NCI-H446 treated with DMSO at 0.1 percent for 48 hours (cell line): ENCODE measurements at places on chromosomes 5 and 9.

DNA sequence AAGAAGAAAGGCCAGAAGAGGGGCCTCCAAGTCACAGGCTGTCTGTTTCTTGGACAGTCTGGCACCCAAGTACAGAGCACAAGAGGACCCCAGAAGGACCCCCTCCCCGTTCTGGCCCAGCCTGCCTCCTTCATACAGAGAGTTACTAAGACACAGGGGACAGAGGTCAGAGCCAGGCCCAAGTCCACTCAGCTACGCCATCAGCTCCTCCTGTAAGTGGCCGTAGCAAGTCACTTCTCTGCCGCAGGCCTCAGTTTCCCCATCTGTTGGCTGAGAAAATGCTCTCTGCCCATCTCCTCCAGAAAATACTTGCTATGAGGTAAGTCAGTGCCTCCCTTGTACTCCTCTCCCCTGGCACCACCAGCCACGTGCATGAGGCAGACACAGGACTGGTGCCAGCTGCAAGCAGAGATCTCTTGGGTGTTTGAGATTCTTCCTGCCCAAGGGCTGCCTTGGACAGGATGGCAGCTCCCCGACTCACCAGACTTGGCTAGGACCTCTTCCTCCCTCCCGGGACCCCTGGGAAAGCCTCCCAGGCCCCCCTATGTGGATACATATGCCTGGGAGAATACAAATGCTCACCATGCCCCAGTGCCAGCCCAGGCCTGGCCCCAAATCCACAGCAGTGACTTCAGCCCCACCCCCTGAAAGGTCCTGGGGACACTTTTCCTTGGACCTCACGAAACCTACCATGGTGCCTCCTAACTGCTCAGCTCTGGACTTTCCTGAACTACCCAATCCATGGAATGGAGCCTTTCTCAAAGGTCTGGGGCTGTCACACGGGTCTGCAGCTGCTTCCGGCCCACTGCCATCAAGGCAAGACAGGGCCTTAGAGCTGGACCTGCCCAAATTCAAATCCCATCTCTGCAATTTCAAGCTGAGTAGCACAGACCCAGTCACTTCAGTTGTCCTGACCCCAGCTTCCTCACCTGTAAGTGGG, 5.1 kb downstream of the EEIG1 start:
- DNase-seq, result no peak

GRCh38 chr9:92122061-92122460, 6.8 kb upstream of the SPTLC1 start:
- no peak for DNase-seq

- DNase-seq, result no peak
These were observed 19.1 kb upstream of the SH3RF2 start for GRCh38 chr5:145917288-145917687.

GRCh38 chr5:147918101-147918685, 11.9 kb upstream of the C5orf46 start:
- DNase-seq, result no peak

GRCh38 chr5:134084570-134084969, 29.9 kb upstream of the TCF7 start:
- DNase-seq, result no peak

- no peak for DNase-seq
These were observed 14.7 kb downstream of the MPDZ start for GRCh38 chr9:13264788-13265187.

DNA sequence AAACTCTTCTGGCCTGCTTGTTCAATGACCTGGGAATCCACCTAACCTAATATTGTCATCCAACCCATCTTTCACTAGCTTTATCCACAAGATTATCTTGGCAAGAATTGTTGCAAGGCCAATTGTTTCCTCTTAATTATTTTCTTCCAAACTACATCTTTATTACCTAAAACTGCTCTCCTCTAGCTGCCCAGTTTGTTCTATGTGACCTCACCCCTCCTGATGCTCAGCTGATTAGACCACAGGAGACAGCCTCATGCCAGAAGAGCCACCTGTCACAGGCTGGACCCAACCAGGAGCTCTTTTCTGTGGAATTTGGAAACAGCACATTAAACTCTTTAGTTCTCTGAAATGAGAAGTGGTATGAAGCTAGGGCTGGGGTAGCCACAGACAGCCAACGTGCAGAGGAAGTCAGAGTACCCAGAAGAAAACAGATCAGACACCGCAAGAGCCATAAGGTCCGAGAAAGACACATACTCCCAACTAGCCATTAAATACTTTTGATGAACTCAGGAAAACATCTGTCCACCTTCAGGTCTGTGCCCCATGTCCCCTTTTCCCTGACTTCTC, 12.0 kb downstream of the SAXO1 start:
- DNase-seq, result no peak
